ENCODE measurements at places on chromosomes 3 and 15.

DNA sequence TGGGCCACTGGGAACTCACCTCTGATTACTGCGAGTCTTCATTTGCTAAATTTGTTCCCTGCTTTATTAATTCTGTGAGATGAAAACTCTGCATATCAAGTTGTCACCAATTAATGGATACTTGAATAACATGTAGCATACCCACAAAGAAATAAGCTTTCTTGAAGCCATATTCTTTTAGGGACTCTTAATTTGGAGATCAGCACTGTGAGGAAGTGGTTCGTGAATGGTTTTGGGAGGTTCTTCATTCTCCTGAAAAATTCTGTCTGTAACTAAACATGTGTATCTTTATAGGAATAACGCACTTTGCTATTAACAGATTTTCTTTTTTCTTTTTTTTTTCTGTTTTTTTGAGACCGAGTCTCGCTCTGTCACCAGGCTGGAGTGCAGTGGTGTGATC lies 19.1 kb upstream of the TBC1D5 start:
- no peak for DNase-seq

- no peak for DNase-seq
These were observed 148.3 kb downstream of the FOXB1 start for GRCh38 chr15:60152386-60152785.

GRCh38 chr3:64685800-64686445 lies 1.9 kb downstream of the ADAMTS9 start:
- DNase-seq: no peak

GRCh38 chr3:185709251-185709955 lies 115.4 kb downstream of the IGF2BP2 start:
- DNase-seq: no peak

DNA sequence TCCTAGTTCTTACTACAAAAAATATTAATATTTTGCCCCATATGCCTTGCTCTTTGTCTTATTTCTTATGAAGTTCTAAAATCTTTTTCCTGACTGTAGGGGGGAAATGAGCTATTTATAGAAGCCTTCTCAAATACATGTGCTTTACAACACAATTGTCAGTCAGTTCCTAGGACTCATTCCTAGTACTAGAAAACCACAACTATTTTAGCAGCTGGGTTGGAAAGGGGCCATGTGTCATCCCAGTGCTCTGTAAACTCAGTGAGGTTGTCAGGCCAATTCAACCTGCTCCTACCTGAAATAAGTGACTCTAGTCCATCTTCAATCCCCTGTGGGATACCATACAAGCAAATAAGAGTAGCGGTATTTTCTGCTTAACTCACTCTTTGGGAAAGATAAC lies 153.8 kb downstream of the ULK4 start:
- no peak for DNase-seq

DNA sequence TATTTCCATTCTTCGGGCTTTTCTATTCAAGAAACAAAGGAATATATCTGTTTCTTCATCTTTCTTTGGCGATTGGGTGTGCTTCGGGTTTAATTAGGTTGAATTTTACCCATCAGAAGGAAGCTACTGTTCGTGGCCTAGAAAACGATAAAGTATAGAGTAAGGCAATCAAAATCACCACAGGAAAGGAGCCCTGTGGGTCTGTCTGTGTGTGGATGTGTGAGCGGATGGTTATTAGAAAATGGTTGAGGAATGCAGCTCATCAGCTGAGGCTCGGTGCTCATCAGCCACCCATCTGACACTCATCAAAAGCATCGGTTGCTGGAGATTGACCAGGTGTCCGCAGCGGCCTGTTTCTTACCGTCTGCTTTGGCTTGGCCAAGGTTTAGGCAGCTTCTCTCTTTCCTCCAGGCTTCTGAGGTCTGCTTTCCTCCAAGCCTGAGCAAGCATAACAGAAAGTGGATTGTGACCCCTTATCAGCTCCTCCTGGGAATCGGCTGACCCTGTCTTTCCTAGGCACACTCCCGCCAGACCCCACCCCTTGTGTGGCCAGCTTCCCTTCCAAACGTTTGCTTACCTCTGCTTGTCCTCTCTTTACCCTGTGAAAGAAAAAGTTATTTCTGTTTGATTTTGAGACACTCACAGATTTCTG lies 17.6 kb upstream of the ISLR start:
- no peak for DNase-seq

- no peak for DNase-seq
These were observed 29.0 kb downstream of the ABHD6 start for GRCh38 chr3:58266577-58266976.

- DNase-seq: no peak
These were observed 38.1 kb upstream of the RASA2 start for GRCh38 chr3:141448606-141449220.

GRCh38 chr3:158109295-158109803 lies 540 bp upstream of the RSRC1 start:
- no peak for DNase-seq

GRCh38 chr15:65638681-65639089 lies 16.9 kb downstream of the SLC24A1 start:
- DNase-seq: peak; percentile 39

DNA sequence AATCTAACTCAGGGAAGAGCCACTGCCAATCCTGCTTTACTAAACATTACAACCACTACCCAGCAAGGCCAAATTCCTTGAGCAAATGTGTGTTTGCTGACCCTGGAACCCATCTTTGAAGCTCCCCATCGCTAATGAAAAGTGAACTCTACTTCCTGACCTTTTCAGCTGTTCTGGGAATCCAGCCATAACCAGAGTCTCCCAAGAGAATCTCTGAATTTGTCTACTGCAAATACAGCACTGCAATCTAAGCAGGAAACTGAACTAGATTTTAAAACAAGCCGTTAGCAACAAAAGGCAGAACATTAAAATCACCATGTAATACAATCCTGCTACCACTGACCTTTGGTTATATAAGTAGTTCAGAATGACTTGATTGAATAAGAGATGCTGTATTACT lies 309.2 kb downstream of the MAGI1 start:
- no peak for DNase-seq

GRCh38 chr3:56737006-56737405 lies 53.9 kb upstream of the TASOR start:
- DNase-seq: no peak

DNA sequence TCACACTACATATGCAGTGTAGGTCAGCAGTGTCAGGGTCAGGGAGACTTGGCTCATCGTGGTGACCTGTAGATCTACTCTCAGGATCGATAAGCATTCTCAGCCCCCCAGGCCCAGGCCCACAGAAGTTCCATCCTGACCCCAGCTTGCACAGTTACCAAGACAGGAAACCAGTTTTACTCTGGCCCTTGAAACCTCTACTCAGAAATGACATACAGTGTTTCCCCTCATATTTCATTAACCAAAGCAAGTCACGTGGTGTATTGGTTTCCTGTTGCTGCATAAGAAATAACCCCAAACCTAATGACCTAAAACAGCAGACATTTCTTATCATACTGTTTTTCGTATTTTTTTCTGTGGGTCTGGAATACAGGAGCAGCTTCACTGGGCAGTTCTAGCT lies 242.2 kb downstream of the SLCO3A1 start:
- no peak for DNase-seq

- DNase-seq: no peak
These were observed 6.9 kb upstream of the RPL35A start for GRCh38 chr3:197942956-197943556.

DNA sequence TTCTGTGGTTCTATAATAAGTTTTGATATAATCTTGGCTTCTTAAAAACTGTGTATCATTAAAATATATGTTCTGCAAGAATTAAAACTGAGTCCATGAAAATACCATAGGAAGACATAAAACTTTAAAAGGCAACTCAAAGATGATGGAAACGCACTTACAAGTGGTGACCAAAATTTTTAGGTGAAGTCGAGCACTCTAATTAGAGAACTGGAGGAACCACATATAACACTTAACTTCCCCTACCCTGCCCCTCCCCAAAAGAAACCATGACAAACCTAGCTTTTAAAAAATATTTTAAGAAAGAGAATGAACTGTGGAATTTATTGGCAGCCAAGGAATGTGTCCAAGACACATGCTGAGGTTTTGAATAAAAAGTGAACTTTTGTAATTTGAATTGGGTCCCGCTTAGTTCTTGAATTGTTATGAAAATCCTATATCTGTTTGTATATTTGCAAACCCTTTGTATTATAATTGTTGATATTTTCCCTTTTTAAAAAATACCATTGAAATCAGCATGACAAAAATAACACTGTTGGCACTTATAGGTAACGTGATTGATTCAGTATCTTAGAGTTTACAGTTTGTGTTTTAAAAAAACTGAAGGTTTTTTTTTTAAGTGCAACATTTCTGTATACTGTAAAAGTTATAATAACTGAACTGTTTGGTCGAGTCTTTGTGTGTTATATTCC lies 7.7 kb downstream of the NR2F2 start:
- DNase-seq: no peak

DNA sequence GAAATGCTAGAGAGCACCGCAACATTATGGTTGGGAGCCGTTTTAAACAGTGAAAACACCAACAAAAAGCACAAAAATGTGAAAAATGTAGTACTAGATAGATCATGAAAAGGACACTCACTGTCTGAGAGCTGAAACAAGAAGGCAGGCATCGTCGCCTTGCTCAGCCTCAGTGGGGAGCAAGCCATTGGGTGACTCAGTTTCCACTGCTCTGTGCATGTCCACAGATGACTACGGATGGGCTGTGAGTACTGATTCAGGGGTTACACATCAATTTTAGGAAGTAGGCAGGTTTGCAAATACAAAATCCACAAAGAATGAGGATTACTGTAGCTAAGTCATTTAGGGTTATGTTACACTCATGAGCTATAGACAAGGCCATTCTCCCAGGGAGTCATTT lies 10.8 kb downstream of the NOX5 start:
- DNase-seq: no peak

GRCh38 chr15:93154666-93155065 lies 65.7 kb upstream of the RGMA start:
- no peak for DNase-seq

GRCh38 chr3:17431004-17431403 lies 311.4 kb downstream of the TBC1D5 start:
- DNase-seq: no peak

DNA sequence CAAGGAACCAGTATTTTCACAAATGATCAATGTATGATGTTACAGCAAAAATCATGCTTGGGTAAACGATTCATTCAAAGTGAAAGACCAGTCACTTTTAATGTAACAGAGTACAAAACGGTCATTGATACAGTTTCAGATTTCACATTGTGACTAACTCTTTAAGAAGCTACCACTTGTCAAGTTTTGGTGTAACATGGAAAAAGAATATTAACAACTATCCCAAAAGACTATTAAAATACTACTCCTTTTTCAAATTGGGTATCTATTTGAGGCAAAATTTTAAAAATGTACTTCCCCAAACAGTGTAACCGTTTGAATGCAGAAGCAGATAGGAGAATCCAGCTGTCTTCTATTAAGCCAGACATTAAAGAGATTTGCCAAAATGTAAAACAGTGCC lies 31.7 kb downstream of the AKAP13 start:
- no peak for DNase-seq
